Thymus (tissue), 14 donors: ENCODE measurements at places on chromosomes 1 and 21.
A peak's percentile ranks its signal among the peaks of the same experiment; 100 is the strongest.

DNA sequence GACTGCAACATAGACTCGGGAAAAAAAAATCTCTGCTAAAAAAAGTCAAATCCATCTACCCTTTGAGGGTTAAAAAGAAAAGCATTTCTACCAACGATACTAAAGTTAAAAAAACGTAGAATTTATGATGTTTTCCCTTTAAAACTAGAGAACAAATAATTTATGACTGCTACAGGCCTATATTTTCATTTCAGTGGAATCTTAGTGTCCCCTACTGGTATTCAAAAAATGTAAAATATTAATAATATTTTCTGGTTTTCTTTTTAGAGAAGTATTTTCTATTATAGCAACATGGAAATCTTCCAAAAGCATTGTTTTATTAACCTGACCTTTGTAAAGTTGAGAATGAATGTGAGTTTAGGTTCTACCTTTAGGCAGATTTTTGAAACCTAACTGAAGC lies 1582.2 kb downstream of the MRPL39 start:
- no peak for DNase-seq

DNA sequence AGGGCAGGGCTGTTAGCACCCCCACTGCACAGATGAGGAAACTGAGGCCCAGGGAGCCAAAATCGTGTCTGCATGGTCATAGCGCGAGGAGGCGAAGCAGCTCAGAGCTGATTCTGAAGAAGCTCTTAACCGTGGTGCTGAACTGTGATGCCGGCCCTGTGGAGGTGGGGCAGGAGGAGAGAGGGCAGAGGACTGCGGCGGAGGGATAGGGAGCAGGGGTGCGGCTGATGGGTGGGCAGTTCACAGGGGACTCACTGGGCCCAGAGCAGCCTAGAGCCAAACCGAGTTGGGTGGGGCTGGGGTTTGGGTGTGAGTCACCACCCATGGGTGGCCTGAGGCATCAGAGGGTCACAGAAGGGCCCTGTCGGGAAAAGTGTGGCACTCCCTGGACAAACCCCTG lies 74.7 kb downstream of the RAP1GAP start:
- no peak for DNase-seq

GRCh38 chr1:5750186-5751162 lies 241.8 kb downstream of the NPHP4 start:
- DNase-seq, result no peak

GRCh38 chr1:228515200-228515834 lies 28.1 kb downstream of the RNF187 start:
- DNase-seq, result peak; percentile 18

DNA sequence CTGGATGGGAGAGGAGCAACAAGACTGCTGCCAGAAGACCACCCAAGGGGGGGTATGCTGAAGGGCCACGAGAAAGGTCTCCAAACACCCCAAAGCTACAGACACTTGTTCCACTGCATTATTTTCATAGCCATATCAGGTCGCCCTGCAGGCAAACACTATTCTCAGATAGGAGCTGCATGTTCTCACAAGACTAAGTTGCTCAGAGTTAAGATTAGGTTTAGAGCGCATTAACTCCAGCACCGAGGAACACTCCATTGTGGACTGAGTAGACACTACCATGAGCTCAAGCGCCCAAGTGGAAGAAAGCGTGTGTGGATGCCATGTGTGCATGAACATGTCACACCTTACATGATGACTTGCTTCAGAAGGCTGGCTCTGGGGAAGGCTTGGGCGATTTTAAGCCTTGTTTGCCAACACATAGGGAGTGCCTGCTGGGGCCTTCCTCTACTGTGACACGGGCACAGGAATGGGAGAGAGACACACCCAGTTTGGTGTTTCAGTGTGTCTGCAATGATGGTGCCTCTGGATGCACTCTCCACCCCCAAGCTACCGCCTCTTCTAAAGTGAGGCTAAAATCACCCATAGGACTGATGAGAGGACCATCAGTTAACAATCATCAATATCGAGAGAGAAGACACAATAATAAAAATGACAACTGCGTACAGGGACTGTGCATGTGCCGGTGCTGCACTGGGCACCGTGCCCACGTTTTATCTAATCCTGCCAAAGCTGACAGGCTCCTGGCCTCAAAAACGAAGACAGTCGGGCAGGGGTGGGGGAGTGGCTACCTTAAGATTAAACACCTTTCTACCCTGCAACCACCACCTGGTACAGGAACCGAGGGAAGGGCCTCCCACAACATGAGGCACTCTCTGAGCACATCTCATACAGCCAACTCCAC lies 34.9 kb downstream of the SSBP3 start:
- no peak for DNase-seq

DNA sequence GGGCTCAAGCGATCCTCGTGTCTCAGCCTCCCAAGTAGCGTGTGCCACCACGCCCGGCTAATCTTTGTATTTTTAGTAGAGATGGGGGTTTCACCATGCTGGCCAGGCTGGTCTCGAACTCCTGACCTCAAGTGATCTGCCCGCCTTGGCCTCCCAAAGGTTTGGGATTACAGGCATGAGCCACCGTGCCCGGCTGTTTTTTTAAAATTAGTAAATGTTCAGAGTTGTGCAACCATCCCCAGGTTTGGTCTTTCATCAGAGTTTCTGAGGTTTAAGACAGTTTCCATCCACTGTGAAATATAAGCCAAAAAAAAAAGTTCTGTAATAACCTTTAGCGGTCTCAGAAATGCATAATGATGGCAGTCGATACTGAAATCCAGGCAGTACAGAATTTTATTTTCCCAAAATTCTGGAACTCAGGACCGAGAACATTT lies 550 bp upstream of the SYT11 start:
- no peak for DNase-seq

GRCh38 chr1:156295391-156295947 lies at the start of gene GLMP:
TSS of gene GLMP (minus strand) at chr1:156295679. CDS start at chr1:156295645, 34 bp downstream.
- DNase-seq, result peak; percentile 61

DNA sequence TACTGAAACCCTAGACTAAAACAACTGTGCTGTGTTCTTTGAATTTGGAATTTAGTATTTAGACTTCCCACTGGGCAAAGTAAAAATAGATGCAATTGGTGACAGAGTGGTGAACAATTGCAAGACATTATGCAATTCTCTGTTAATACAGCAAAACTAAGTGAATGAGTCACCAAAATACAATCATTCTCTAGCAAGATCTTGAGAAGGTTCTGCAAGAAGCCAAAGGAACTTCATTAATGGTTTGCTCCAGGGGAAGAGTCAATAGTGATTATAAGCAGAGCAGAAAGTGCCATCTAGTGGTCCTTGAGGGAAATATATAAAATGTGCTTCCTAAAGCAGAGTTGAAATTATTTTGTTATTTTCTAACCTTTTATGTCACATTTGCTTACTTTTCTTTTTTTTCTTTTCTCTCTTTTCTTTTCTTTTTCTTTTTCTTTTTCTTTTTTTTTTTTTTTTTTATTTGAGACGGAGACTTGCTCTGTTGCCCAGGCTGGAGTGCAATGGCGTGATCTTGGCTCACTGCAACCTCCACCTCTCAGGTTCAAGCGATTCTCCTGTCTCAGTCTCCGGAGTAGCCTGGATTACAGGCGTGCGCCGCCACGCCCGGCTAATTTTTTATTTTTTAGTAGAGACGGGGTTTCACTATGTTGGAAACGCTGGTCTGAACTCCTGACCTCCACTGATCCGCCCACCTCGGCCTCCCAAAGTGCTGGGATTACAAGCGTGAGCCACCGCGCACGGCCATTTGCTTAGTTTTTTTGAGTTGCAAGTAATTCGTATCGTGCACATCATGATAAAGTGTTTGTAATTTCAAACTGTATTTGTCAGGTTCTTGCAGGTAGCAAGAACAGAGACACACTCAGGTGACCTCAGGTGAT lies 99.2 kb downstream of the CTH start:
- DNase-seq, result no peak

GRCh38 chr1:181318022-181318857 lies 165.1 kb upstream of the CACNA1E start:
- no peak for DNase-seq

DNA sequence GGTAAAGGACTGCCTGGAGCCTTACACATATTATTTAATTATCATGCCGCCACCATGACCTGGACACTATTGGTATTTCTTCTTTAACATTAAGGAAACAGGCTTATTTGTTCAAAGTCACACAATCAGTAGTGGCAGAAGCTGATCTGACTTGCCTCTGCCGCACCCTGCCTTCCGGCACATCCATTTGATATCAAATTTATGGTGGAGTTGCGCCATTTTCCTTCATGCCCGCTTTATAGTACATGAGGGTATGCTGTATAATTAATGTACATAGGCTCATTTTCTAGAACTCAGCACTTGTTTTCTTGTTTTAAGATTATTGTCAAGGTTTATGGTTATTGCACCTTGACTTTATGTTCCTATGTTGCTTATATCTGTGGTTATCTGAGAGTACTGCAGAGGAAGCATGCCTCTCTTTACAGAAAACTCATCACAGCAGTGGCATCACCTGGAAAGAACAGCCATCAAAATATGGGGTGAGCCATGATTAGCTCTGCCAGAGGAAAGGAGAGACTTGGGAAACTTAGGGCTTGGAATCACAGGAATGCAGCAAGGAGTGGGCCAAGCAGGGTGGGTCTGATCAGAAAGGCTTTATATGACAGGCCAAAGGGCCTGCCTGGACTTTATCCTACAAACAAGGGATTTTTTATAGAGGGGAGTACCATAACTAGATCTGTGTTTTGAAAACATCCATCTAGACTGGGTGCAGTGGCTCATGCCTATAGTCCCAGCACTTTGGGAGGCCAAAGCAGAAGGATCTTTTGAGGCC lies 72.2 kb upstream of the GJB5 start:
- DNase-seq, result no peak

- DNase-seq, result no peak
These were observed 14.0 kb upstream of the ETV3L start for GRCh38 chr1:157113631-157114030.

GRCh38 chr1:227066999-227067398 lies 126.9 kb downstream of the COQ8A start:
- no peak for DNase-seq

GRCh38 chr1:22105611-22106207 lies 37.2 kb downstream of the WNT4 start:
- DNase-seq, result no peak

DNA sequence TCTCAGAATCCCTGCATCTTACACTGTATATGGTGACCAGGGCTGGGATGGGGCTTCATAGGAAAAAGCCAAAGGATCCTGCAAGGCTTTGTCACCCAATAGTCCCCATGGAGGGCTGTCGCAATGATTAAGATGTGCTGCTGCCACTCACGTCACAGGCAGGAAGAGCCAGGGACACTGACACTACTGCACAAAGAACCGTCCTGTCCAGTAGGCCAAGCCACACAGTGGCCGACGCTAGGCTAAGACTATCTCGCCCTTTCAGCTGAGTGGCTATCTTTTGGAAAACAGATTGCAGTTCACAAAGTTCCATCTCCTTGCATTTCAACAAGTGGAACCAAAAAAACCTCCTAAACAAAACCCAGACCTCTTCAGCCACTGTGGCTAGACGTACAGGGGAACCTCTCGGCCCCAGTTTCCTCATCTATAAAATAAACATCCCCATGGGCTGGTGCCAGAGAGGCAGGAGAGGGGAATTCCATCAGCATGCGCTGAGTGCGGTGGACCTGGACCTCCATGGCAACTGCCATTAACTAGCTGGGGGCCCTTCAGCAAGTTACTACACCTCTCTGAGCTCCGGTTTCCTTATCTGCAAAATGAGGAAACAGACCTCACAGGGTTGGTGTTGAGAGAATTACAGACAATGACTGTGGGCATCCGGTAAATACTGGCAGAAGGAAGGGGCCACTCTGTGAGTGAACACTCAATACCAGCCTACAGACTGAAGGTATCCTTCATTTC lies 8.7 kb downstream of the CAPZB start:
- DNase-seq, result no peak

GRCh38 chr21:43345746-43346409 lies 81.1 kb downstream of the SIK1 start:
- no peak for DNase-seq

DNA sequence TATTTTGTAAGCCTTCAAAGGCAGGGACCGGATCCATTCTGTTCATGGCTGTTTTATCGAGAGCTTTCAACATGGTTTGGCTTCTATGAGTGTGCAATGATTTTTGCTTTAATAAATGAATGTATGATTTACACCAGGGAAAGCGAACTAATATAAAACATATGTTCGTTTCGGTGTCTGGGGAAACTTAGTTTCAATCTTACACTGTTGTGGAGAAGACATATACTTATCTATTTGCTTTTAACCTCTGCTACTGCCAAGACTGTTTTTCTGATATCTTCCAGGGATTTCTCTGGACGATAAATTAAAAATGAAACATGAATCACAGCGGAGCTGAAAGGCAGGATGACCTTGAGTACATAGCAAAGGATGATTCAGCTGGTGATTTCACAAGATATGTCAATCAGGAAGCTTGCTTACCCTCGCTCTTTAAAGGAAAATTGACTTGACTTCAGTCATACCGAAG lies 14.7 kb upstream of the CYYR1 start:
- DNase-seq, result no peak

GRCh38 chr1:92324784-92325183 lies 25.9 kb downstream of the RPAP2 start:
- no peak for DNase-seq
